Activated CD4-positive, alpha-beta T cell treated with anti-CD3 and anti-CD28 coated beads, Interleukin-2, Interleukin-6, amounts not matched to agents 100 ng/mL and 50 ng/mL, durations not matched to agents 16 hours and 8 hours (primary cell): ENCODE measurements at places on chromosomes 3 and 15.

- DNase-seq: no peak
Measured at GRCh38 chr3:180911876-180912303, 580 bp upstream of the FXR1 start.

DNA sequence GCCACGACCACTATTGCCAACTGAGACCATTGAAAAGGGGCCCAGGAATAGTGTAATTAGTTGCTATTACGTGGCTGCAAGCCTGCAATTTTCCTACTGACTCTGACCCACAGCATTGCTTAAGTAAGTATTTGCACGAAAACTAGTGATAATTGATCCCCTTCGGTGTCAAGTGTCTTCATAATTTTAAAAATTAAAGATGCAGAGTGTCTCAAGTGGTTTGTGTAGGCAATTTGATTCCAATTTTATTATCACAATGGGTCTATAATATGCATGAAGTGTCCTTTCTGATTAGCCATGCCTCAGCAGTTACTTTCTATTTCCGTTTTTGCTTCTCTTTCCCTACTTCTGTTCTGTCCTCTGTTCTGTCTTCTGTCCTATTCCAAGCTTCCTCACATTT, 259.2 kb downstream of the C3orf38 start:
- no peak for DNase-seq

DNA sequence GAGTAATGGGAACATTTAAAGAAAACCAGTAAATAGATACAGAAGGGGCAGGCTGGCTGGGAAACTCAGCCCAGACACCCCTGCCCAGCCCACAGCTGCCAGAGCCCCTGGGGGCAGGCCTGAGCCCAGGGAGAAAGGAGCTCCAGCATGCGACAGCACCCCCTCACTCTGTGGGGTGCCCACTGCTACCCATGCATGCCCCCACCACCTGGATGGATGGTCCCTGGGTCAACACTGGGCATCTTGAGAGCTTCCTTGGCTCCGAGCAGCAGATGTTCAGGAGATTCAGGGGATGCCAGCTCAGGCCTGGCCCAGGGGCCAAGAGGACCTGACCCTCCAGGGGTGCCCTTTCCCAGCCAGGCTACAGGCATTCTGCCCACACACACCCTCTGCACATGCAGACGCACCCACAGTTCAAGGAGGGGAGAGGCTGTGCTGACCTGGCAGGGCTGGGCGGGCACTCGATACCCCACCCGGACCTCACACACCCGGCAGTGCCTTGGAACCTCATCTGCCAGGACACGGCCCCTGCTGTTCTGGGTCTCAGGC, 31.5 kb downstream of the PTH1R start:
- no peak for DNase-seq

- no peak for DNase-seq
Measured at GRCh38 chr3:118110211-118110610, 924.4 kb downstream of the IGSF11 start.

GRCh38 chr15:90414408-90415028, 26.5 kb downstream of the IQGAP1 start:
- peak; percentile 51 for DNase-seq

DNA sequence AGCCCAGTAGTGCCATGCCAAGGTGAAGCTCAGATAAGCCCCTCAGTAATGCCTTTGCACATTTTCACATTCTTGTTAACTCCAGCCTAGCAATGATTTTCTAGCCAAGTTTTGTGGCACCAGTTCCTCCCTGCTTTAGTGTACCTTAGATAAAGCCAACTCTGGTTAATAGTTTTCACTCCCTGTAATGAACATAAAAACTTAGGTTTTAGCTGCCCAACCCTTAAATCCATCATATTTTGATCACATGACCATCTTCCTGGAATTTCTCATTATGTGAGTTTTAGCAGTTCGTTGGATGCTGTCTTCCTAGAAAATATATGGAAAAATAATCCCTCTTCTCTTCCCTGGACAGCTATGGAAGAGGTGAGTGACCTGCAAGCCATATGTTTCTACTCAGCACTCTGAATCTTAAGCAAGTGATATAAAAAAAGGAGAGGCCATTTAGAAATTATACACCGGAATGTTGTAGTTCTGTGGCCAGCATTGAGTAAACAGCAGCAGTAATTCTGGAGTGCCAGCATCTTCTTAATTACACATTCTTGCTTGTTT, 62.2 kb upstream of the P2RY1 start:
- no peak for DNase-seq

DNA sequence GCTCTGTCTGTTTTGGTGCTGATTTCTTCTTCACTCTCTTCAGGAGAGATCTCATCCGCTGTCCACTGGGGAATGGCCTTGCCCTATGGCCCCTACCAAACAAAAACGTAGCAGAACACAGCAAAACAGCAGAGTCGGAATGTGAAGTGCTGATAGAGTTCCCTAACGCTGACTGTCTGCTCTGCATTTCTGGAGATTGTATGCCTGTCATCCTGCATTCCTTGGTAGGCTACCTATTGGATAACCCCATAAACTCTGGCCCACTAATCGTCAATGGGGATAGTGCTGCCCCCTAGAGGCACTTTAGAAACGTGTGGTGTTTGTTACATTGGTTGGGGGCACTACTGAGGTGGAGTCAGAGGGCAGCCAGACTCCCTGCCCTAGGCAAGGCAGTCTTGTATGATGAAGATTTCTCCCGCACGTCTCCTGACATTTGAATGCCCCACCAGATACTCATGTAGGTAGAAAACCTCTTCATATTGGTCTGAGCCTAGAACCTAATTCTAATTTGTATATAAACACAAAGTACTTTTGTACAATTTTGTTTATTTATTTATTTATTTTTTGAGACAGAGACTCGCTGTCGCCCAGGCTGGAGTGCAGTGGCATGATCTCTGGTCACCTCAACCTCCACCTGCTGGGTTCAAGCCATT, 15.6 kb upstream of the MAGEF1 start:
- DNase-seq: peak; percentile 62

DNA sequence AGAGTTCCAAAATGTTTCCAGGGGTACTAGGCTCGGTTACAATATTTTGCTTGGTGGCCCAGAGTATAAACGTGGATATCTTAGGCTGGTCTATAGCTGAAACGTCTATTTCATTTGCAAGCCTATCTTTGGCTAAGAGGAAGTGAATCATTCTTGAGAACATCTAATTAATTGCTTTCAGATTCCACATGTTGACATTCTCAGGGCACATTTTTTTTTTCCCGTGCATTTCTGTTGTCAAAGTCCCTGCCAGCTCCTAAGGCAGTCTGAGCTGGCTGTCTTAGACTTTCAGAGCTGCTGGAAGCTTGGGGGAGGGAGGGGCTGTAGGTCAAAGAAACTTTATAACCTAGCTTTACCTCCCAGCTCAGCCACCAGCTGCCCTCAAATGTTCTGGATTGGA, 23.2 kb upstream of the LAMP3 start:
- DNase-seq: no peak

DNA sequence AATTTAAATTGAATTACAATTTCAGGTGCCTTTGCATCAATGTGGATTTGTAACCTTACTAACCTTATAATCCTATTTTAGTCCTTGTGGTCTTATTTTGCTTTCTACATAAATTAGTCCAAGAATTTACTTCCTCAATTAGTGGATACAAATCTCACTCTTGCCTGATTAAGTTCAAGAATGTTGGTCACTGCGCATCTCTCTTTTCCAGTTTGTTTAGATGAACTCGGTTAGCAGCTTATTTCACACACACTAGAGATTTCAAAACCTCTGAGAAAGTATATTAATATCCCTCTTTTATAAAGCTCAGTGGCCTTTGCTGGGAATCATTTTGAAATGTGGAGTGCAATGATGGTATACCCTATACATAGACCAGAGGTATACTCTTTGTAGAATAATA, 243.4 kb downstream of the DTWD1 start:
- no peak for DNase-seq

DNA sequence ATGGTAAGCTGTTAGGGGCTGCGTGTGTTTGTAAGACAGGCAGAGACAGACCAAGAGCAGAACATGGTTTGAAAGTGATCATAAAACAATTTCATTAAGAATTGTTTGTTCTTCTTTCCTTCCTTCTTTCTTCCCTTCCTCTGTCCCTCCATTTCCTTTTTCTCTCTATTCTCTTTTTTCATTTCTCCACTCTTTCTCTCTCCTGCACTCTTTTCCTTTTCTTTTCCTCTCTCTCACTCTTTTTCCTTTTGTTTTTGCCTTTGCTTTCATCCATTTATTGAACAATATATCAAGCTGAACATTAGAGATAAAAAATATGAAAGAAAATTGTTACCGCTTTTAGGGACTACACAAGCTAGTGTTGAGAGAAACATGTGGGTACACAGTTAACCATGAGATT, 62.2 kb upstream of the GOLIM4 start:
- no peak for DNase-seq

- no peak for DNase-seq
Measured at GRCh38 chr3:126322181-126322967, 34.8 kb downstream of the KLF15 start.

DNA sequence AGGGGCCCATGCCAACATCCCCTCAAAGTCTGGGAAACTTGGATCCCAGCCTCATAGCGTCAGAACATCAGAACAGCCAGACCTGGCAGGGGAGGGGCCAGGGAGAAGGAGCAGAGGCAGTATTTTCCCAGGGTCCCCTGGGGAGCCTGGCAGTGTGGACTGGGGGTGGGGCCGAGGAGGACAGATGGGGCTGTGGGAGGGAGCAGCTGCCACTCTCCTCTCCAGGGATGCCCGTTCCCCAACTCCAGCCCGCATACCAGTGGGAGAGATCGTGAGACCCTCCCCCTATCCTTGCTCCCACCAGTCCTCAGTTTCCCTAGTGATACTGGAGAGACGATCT, 6.5 kb upstream of the DNAJB8 start:
- no peak for DNase-seq

- no peak for DNase-seq
Measured at GRCh38 chr15:59553879-59554735, 57.5 kb upstream of the GCNT3 start.

DNA sequence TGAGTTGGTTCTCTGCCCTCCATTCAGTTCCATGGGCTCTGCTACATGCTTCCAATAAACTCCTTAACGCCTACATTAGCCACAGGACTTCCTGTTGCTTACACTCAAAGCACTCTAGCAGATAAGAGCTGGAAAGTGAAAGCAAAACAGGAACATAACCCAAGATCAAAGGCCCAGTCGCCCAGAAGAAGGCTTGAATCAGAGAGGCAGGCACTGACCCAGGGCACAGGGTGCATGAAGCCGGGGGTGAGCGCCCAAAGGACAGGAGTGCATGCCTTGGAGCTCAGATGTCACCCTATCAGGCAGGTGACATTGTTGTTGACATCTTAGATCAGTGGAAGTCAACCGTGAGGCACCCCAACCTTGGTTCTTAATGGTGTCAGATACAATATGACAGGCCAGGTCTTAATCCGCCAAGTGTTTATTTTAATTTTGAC, 235.1 kb downstream of the UACA start:
- peak; percentile 74 for DNase-seq
